ENCODE measurements at places on chromosomes 5 and 9.

- DNase-seq: no peak
Measured at GRCh38 chr5:127013407-127013806, 17.0 kb downstream of the MARCHF3 start.

GRCh38 chr9:121566481-121567465, 67.1 kb upstream of the GGTA1 start:
- DNase-seq: no peak

DNA sequence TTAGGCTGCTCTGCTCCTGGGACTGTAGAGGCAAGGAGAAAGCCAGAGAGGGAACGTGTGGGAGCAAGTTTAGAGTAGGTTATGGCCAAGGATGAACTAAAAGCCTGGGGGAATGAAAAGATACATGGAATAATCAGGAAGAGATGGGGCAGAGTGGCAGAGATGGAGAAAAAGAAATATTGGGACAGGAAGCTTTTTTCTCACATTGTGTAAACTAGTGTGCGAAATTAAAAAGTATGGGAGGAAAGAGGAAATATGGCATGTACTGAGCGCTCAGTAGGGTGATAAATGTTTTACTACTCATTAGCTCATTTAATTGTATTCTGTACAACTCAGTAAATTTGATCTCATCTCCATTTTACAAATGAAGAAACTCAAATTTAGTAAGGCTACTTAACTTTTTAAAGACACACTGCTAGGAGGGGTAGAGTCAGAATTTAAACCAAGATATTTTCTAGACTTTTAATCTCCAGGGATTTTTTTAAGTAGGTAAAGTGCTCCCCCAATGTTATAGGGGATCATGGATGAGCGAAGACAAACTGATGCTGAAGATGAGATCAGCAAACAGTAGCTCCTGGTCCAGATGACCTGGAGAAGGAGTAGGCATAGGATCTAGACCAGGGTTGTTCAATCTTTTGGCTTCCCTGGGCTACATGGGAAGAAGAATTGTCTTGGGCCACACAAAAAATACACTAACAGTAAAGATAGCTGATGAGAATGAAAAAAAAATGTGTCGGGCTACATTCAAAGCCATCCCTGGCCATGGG, 30.8 kb downstream of the ALDH1A1 start:
- no peak for DNase-seq

DNA sequence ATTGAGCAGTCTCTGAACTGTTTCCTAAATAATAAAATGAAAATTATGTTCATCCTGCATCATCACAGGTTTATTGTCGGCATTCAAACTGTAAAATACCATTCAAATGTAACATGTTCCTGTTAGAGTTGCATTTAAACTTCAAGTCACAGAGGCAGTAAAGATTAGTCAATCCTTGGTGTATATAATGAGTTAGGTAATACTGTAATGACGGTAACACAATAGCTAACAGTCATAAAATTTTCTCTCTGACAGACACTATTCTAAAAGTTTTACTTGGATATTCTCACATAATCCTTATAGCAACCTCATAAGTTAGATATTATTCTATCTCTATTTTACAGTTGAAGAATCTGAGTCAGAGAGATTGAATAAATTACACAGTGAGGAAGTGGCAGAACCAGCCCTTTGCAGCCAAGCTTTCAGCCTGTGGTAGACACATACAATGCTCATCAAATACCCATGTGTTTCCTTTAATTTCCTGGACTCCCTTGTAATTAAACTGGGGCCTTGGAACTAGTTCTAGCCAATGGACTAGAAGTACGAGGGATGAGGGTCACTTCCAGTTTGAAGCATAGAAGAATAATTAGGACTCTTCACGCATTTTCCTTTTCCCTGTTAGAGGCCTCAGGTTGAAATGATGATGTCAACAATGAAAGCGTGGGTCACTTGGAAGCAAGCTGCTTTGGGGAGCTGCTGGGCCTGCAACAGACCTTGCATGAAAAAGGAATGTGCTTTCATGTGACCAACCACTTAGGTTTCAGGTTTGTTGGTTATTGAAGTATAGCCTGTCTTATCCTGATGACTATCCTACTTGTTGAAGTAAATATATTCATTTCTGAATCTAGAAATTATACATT, 12.3 kb upstream of the CAST start:
- no peak for DNase-seq

- DNase-seq: no peak
Measured at GRCh38 chr9:87238545-87238944, 259.1 kb upstream of the DAPK1 start.

- DNase-seq: no peak
Measured at GRCh38 chr5:72005671-72006070, 101.6 kb upstream of the MAP1B start.

GRCh38 chr5:164466033-164466432, 960.6 kb downstream of the MAT2B start:
- no peak for DNase-seq

- no peak for DNase-seq
Measured at GRCh38 chr5:34653708-34654107, 2.4 kb upstream of the RAI14 start.

DNA sequence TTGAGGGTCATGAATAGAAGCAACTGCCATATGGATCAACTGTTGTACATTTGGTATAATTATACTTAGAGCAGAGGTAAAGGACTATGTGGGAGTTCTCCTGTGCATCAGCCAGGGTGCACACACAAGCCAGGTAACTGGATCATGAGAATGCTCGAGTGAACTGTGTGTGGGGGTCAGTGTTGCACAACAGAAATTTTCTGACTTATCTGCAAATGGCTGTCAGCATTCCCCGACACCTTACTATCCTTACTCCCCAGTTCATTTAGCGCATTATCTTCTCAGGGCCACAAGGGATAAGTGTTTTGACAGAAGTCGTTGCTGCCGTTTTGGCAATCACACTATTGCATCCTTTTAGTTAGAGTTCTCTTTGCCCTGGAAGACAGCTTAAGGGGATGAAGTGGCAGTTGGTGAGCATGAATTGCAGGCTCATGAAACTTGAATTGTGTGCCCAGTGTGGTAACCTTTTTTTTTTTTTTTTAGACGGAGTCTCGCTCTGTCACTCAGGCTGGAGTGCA, 1.7 kb downstream of the CANX start:
- DNase-seq: no peak

DNA sequence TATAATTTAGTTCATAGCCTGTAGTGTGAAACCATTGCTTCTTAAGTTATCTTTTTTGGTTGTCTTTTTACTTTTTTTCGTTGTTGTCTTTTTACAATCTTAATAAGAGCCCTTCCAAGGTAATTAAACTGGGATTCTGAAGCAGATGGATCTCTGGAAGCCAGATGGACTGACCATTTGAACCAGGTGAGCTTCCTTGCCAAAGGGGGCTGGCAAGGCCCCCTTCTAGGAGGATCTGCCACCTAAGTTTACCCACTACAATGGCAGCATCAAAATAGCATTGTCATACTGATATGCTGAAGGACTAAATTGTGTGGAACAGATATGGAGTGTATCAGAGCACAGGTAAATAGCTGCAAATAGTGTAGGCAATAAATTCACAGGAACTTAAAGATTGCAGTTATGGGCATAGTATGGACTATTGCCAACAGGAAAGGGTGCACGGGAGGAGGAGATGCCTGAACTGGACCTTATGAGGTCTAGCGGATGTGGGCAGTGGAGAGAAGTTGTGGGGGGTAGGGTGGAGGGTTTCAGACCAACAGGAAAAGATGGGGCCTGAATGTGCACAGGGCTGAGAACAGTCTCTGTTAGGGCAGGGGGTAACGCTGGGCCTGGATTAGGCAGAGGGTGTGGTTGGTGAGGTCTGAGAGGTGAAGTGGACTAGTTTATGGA, 61.5 kb upstream of the CTXN3 start:
- no peak for DNase-seq

DNA sequence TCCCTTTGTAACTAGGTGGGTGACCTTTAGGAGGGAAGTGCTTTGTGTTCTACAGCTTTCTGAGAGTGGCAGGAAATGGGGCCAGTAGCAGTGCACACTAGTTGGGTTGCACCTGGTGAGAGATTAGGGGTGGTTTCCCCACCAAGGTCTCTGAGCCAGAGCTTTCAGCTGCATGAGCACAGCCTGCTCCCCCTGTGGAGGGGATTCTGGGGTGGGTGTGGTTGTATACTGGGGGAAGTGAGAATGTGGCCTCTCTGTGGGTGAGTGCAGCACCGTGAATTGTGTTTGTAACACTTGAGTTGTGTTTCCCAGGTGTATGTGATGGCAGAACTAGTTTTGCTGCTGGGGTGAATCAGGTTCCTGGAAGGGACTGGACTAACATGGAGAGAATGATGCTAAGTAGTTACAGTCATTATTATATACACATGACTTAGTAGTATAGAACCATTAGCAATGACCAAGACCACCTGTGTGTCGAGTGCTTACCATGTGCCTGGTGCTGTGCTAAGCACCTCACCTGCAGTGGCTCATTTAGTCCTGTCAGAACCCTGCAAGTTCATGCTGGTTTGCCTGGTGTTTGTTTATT, 11.8 kb upstream of the CXXC5 start:
- peak; percentile 61 for DNase-seq

DNA sequence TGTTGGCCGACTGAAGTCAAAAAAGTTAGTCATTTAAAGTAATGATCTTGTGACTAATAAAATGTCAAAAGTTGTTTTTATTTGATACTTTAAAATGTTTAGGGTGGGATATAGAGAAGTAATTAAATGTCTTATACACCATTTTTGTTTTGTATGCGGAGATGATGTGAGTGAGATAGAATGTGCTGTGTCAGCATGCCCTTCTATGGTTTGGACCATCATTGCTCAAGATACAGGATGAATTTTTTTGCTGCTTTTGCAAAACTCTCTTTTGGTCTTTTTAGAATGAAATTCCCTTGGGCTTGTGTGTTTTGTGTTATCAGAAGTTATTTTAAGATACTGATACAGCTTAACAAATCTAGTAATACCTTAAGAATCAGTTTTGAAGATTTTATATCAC, 12.5 kb downstream of the SRFBP1 start:
- no peak for DNase-seq

DNA sequence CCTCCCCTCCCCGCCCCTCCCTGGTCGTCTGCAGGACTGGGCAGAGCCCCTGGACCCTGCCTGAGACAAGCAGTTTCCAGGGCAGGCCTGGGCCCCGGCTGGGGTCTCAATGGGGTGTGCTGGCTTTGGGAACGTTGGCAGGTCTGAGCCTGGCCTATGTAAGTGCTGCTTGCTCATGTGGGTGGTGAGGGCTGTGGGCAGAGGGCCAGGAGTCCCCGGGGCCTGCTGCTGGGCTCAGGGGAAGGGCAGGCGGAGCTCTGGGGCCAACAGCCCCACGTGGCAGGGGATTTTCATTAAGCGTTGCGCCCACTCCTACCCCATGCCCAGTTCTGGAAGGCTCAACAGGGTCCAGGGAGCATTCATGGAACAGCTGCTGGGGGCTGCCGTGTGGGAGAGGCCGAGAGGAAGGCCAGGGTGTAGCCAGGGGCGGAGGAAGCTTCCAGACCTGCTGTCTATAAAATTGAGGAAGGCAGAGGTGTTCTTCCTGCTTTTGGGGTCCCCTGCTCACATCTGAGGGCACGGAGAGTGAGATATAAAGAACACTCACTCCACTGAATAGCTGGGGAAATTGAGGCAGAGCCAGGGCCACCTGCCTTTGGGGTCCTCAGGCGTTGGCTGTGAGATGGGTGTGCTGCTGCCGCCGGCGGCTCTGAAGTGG, 32.5 kb downstream of the RXRA start:
- no peak for DNase-seq

DNA sequence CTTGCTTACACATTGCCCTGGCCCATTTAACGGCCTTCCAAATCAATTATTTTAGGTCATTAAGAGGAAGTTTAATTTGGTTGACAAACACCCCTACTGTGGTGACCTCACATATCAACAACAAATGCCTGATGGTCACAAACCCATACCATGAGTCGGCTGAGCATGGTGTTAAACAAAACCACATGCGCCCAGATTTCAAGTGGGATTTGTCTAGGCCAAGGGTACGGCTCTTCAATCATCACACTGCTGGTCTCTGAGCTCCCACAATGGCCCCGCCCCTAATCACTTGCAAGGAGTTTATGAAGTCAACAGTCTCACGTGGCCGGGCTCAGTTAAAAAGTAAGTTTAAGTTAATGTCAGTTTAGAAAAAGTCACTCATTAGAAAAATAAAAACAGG, 243.8 kb downstream of the CRB2 start:
- no peak for DNase-seq

DNA sequence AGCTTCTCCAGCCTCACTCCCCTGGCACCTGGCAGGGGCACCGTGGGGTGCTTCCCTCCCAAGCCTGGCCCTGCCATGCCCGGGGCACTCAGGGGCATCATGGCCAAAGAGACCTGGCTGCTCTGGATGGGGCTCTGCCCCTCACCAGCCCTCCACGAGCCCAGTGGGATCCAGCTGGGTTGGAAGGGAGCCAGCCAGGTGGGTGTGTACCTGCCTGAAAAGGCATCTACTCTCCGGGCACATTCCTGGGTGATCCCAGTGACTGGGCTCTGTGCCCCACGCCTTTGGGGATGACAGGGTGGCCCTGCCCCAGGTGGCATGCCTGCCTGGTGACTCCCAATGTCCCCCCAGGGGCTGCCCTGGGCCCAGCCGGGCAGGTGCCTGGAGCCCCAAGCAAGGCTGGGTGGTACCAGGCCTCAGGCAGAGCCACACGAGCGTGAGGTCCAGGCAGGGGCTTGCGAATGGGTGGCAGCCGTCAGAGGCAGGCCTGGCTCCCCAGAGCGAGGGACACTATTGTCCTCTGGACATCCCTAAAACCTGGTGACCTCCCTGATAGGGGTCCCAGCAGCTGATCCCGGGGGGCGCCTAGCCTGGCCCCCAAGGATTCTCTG, 777 bp downstream of the GPSM1 start:
- no peak for DNase-seq

DNA sequence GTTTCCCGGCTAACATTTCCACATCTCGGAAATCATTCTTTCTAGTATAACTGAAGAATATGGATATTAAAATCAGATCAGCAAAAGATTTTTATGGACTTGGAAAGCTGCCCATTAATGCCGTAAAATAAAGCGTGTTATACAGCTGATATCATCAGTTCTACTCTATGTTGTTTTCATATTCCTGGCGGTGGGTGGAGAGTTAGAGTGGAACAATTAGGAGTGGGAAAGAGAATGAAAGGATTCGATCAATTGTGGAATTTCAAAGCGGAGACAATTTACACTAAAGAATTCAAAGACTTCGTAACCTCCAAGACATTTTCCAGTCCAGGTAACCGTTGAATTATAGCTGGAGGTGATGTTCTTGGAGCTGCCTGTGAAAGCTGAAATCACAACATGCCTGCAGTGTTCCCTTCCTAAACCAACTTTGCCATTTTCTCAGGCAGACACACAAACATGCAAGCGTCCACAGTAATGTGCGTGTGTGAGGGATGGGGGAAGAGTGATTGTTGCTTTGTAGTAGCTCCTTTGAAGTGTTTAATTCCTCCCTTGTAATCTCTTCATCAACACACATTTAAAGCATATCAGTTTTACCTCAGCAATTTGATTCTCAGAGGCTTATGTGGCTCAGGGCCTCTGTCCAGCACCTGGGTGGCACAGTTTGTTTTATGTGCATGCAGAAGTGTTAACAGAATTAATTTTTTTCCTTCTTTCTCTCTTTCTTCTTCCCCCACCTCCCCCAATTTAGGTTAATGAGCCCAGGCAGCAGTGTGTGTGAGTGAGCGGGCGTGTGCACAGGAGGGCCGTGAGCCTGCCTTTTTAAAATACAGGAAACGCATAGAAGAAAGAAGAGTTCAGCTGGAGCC, 544.1 kb downstream of the RAB3C start:
- DNase-seq: peak; percentile 34
